CD8-positive, alpha-beta memory T cell (primary cell): ENCODE measurements at places on chromosomes 6 and 20.

DNA sequence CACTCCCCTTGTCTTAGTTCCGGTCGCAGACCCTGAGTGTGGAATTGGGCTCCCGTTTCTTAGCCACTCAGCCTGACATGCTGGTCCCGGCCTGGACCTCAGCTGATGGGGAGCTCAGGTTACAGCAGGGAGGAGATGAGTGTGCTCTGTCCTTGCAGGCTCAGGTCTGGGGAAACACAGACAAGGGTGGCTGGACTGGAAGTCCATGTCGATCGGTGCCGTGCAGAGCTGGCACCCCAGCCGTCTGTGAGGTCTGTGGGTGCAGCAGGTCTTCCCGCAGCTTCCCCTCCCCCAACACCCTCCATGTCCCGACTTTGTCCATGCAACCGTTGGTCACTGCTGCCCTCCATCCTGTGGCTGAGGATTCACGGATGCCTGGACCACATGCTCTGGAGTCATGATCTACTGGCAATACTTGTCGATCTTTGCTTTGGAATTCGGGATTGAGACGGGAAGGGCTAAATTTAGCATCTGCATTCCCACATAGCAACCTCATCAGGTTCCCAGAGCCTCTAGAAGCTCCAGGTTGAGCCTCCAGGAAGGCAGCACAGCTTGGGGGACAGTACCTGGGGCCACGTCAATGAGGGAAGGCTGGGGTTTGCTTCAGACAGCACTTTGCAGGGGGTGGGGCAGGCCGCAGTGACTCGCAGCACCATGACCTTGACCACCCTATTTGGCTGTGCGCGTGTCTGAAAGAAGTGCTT lies 118.8 kb downstream of the PSMB1 start:
- DNase-seq: no peak

GRCh38 chr6:69069881-69070280 lies 434.8 kb downstream of the ADGRB3 start:
- DNase-seq: no peak

GRCh38 chr20:12750221-12750620 lies 258.6 kb upstream of the SPTLC3 start:
- DNase-seq: no peak

DNA sequence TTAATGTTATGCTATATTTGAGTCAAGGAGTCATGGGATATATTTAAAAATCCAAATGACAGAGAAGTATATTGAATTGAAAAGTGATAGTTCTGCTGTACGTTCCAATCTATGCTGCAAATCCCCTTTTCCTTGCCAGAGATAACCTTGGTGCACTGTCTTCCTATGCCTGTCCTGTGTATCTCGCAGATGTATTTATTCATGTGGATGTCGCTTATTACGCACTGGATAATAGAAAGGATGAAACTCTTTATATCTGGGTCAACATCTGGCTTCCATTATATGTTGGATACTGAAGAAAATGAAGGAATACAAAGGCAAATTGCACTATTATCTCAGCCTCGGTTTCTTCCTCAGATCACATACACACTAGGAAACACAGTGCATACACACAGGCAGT lies 331.3 kb downstream of the BCKDHB start:
- no peak for DNase-seq

DNA sequence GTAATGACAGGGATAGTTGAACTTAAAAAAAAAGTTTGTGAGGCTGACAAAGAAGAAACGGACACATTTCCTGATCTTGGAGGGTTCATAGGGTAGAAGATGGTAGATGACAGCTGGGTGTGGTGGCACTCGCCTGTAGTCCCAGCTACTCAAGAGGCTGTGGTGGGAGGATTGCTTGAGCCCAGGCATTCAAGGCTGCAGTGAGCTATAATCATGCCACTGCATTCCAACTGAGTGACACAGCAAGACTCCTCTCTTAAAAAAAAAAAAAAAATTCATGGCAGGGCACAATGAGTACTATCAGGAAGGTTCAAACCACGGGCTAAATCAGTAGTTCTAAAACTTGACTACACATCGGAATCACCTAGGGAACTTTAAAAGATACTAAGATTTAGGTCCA lies 2.0 kb upstream of the MICA start:
- DNase-seq: no peak

DNA sequence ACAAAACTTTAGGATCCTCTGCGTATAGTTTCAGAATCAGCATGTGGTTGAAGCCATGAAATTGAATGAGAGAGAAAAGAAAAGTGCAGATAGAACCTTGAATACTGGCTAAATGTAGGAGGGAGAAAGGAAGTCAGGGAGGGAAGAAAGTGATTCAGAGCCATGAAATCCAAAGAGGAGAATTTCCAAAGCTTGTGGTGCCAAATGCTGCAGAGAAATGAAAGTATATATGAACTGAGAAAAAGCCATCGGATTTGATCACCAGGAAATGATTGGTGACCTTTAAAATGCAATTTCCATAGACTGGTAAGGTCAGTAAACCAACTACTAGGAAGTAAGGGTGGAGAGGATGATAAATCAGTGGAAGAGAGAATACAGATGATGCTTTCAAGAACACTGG lies 142.3 kb downstream of the TFAP2A start:
- no peak for DNase-seq

DNA sequence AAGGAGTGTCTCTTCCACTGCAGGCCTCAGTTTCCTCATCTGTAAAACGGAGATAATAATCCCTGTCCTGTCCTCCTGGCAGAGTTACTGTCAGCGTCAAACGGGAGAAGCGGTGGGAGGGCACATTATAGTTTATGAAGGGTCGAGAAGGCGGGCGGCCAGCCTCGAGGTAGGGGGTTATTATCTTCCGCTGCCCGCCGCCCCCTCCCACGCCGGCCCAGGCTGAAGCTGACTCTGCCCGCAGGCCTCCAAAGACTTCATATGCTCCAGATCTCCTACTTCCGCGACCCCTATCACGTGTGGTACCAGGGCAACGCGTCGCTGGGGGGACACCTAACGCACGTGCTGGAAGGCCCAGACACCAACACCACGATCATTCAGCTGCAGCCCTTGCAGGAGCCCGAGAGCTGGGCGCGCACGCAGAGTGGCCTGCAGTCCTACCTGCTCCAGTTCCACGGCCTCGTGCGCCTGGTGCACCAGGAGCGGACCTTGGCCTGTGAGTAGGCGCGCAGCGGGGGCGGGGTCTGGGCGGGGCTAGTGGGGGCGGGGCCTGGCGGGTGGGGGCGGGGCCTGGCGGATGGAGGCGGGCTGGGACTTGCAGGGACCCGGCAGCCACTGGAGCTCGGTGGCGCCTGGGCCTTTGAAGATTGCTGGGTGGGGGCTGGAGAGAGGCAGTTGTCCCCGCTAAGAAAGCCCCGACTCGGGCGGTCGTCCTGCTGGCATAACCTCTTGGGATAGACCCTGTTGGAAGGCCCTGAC lies 2.8 kb downstream of the PROCR start:
- no peak for DNase-seq

DNA sequence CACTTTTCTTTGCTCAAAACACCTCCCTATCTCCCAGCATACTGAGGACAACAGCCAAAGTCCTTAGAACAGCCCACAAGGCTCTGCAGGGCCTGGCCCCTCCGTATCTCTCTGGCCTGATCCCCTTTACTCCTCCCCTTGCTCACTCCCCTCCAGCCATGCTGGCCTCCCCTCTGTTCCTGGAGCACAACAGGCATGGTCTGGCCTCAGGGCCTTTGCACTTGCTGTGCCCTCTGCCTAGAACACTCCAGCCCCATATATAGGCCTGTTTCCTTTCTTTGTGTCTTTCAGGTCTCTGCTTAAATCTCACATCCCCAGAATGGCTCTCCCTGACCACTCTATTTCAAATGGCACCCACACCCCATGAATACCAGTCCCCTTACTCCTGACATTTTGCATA lies 62.7 kb downstream of the KCNB1 start:
- no peak for DNase-seq

DNA sequence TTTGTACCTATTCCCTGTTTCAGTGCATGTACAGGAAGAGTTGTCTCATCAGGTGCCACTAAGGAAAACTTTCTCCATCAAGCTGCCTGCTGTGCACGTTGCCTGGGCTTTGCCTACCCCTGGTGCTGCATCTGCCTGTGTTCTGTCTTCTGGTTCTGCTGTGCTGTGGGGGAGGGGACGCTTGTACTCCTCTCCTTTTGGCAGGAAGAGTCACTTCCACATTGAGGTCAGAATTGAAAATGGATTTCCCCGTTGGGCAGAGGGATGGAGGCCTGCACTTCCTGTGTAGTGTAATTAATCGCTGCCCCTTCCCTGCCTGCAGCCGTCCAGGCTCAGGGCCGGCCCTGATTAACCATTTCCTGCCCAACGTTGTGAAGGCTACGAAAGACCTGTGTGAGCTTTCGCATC lies 153.3 kb downstream of the SCML4 start:
- no peak for DNase-seq

GRCh38 chr6:11275598-11275997 lies 43.1 kb upstream of the NEDD9 start:
- no peak for DNase-seq

- DNase-seq: no peak
Measured at GRCh38 chr20:5072756-5073659, 46.8 kb downstream of the PCNA start.

DNA sequence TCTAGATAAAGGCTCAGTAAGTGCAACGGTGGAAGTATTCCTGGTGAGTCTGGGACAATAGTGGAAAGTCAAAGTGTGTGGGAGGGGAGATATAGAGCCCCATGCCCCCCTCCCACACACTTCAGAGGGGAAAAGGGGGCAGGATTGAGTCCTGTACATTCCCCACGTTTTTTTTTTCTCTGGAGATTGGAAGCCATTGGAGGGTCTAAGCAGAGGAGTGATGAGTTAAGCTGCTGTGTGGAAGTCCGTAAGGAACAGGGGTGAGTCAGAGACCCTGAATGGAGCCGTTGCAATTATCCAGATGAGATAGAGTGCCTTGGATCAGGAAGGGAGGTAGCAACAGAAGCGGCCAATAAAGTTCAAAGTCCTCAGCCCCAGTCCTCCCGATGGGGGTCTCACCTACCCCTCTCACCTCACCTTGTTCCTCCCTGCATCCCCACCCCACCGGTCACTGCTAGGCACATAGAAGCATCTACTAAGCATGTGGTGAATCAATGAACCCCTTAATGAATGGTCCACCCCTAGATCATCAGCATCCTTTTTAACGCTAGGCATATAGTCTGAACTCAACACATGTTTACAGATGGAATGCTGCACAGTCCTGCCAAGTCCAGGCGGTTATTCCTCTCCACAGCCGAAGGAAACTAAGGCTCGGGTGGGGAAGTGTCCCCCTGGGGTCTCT lies 662 bp upstream of the SLC9A8 start:
- DNase-seq: no peak

- peak; percentile 68 for DNase-seq
Measured at GRCh38 chr20:58891718-58892140, 39.2 kb downstream of the GNAS start.

GRCh38 chr6:32117461-32117860 lies 8.3 kb upstream of the TNXB start:
- DNase-seq: no peak

DNA sequence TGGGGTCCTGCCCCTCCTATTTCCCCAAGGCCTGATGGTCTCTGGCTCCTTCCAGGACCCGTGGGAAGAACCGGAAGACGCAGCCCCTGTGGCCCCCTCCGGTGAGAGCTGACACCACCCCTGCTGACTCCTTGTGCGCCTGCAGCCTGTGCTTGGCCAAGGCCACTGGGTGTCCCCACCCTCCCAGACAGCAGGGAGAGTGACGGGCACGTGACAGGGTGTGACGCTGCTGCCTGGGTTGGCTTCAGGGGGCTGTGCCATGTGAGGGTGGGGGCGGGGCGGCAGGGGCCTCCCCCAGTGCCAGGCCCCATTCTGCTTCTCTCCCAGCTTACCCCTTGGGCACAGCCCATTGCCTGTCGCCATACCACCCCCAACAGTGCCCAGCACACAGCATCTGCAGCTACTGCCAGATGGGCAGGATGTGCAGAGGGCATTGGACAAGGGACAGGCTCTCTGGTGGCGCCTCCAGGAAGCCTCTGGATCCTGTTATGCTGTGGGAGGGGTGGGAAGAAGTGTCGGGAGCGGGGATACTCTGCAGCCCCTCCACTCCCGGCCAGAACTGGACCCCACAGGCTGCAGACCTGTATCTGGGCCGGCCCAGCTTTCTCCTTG lies 2.9 kb downstream of the BIRC7 start:
- peak; percentile 37 for DNase-seq

GRCh38 chr20:50701041-50701963 lies 10.0 kb upstream of the RIPOR3 start:
- DNase-seq: no peak

DNA sequence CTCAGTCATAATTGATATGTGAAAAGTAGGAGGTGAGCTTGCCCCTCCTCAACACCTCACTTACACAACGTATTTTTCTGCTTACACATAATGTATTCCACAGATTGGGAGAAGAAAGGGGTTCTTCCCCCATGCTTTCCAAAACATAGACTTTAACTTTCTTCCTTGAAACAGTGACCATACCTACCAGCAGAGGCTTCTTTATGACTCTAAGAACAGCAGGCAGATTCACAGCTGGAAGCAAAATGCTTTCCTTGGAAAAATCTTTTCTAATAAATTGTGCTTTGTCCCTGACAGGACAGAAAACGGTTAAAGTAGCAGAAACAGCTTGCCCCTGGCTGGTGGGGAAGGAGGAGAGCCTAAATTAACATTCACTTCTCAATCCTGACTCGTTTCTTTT lies 629.1 kb upstream of the IMPG1 start:
- no peak for DNase-seq

GRCh38 chr6:3426927-3427686 lies 29.7 kb downstream of the SLC22A23 start:
- DNase-seq: no peak

GRCh38 chr6:131135244-131136020 lies at the start of gene AKAP7:
TSS of gene AKAP7 (plus strand) at chr6:131135467. CDS start at chr6:131135764, 297 bp downstream.
- DNase-seq: peak; percentile 14

DNA sequence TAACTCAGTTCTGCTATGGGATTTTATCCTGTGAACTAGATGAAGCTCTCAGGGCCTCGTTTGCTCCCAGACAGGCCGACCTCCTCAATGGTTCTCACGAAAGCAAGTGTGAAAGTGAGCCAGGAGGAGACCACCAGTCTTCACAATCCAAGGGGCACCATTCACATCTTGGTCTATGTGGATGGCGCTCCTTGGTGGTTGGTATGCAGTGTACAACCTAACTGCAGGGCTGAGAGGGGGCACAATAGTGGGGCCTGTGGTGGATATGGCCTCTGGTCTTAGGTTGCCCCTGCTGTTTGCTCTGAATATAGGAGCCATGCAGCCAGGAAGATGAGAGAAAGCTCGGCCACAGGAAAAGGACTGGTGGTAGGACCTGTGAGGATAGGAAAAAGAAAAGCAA lies 24.7 kb downstream of the TRIM26 start:
- no peak for DNase-seq

GRCh38 chr6:134407791-134408190 lies 89.9 kb upstream of the SGK1 start:
- DNase-seq: no peak

GRCh38 chr6:134347885-134348805 lies 30.2 kb upstream of the SGK1 start:
- no peak for DNase-seq
